Calu3 (cell line): ENCODE measurements at places on chromosomes 3 and 15.

GRCh38 chr3:14549256-14549919 is 9.2 kb upstream of the GRIP2 start:
- no peak for DNase-seq

- peak; percentile 71 for DNase-seq
Measured at GRCh38 chr3:156816091-156816793, 9.9 kb upstream of the LEKR1 start.

DNA sequence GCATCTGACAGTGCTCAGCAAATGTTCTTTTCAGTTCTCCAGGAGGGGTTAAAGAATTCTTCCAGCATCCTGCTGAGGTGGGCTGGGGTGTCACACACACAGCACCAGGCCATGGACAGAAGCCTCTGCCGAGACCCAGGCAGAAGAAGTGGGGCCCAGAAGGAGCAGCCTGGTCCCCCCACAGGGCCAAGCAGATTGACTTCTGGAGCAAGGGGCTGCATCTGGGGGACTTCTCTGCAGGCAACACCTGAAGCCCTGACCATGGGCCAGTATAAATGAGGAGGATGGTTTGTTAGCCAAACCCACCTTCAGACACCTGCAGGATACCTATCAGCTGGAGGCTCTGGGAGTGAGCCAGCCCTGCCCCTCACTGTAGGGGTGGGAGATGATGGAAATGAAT is 16.2 kb upstream of the TMEM40 start:
- DNase-seq, result no peak

DNA sequence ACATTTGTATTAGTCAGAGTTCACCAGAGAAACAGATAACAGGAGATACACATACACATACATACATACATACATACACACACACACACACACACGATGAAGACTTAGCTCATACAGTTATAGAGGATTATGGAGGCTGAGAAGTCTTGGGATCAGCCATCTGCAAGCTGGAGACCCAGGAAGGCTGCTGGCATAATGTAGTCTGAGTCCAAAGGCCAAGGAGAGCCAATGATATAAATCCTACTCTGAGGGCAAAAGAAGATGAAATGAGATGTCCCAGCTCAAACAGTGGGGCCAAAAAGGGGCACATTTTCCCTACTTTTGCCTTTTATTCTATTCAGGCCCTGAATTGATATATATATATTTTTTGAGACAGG is 6.4 kb upstream of the TTC14 start:
- DNase-seq, result no peak

DNA sequence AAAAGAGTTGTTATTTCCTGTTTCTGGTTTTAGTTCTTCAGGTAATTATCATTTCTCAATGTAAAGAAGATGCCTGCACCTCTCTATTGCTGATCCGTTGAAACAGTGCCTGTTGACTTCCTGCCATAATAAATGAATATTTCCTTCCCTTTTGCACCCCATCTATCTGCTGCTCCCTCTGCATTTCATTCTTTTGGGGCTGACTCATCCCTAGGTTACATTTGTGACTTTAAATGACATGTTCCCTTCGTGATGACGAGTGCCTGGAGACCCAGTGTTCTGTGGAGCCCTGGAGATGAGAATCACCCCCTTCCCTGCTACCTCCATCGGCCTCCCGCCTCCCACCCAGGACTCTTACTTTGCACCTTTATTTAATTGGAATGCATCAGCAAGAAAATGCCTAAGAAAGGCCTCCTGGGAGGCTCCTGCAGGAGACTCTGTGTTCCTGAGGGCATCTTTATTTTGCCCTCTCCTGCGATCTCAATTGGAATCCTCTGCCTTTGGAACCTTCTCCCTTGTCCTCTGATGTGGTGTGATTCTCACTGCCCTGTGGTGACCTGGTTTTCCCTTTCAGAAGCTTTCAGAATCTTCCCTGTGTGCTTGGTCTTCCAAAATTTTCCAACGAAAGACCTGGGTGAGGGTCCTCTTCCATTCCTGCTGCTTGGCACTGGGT is 13.7 kb downstream of the LRRK1 start:
- no peak for DNase-seq

- no peak for DNase-seq
Measured at GRCh38 chr3:136780741-136781140, 28.6 kb upstream of the STAG1 start.

DNA sequence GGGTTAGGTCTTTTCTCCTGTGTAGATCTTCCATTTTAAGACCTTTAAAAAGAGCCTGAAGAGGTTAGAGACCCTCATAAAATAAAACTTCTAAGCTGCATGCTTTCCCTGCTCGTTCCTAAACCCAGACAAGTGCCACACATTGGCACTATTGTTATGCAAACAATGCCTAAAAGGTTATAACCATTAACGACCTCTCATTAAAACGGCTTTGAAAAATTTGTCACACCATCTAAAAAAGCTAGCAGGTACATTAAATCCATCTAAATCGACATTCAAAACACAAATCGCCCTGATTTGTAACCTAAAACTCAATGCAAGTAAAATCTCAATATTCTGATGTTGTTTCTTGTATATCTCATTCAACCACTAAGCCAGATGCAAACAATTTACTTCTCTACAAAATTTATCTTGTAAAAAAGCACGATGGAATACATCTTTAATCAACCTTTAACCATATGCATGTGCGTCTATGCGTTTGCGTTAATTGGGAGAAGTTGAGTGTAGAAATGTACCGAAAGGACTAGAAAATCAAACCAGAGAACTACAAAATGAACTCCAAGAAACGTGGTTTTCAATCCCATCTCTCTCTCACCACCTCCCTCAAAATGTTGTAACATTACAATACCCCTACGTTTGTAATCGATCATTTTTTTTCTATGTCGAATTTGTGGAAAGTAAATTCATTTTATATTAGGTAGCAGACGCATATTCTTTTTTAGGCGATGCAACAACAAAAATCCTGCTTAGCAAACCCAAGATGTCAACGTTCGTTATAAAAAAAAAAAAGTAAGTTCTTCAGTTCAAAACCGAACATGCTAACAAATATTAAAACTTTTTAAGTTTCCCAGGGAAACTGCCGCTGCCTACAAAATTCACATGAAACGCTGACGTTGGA is 1.2 kb downstream of the ALDH1A2 start:
- DNase-seq, result no peak

- no peak for DNase-seq
Measured at GRCh38 chr3:27596921-27597320, 112.7 kb upstream of the SLC4A7 start.

- no peak for DNase-seq
Measured at GRCh38 chr3:10778492-10779292, 37.3 kb upstream of the SLC6A11 start.

- no peak for DNase-seq
Measured at GRCh38 chr3:110059431-110059830, 722.1 kb upstream of the DPPA4 start.

DNA sequence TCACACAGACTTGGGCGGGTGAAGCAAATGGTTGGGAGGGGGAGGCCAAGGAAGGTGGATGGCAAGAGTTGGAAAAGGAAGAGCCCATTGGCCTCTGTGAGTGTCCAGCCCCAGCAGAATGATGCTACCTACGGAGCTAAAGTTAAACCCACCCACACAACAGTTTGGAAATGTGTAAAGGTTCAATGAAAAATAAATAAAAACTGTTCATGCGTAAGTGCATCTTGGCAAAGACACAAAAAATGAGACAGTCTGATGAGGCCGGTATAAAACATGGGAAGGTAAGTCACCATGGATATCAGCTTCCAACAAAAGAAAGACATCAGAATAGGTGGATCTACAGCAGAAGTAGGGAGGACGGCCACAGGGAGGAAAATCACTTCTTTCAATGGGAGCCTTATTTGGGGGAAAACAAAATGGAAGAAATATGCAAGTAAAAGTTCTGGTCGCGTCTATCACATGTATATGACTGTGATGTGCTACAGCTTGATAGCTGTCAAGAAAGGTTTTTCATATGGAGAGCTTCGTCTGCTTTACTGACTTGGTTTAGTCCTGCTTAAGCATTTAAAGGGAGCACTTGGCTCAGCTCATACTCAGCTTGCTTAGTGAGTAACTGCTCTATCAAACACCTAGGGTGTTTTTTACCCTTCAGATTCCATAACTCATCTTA is 82.8 kb downstream of the TIGIT start:
- DNase-seq, result no peak

- DNase-seq, result no peak
Measured at GRCh38 chr3:69542089-69542804, 156.4 kb upstream of the FRMD4B start.

DNA sequence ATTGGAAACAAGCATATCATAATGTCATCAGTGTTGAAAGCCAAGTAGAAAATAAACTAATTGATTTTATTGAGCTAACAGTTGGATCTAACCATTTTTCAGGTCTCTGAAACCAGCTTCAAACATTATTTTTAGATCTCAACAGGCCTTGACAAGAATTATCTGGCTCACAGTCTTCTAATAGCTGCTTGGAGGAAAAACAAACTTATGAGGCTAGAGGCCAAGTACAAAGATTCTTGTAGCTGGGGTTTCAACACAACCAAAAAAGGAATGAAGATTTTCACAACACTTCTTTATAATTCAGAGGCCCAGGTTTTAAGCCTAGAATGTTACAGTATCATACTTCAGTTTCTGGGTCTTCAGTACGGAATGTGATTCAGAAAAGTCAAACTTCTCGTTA is 3.7 kb downstream of the SETMAR start:
- no peak for DNase-seq

GRCh38 chr3:167872941-167873340 is 137.4 kb downstream of the SERPINI1 start:
- DNase-seq, result no peak

GRCh38 chr3:188780193-188781147 is 391.3 kb upstream of the TPRG1 start:
- DNase-seq, result no peak

GRCh38 chr3:43059456-43059855 is 46.4 kb downstream of the POMGNT2 start:
- DNase-seq, result no peak

DNA sequence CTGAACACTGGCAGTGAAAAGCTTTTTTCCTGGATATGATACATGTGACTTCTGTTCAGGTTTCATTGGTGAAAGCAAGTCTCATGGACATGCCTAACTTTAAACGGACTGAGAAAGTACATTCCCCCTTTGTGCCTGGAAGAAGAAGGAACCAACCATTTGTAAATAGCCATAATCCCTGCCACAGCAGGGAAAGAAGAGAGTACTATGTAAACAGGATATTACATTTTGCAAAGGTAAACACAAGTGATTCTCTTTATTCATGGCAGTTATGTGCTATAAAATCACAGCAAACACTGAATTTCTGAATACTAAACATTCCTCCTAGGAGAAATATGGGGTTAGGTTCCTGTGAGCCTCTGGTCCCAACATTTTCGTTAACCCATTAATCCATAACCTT is 46.8 kb downstream of the PRICKLE2 start:
- no peak for DNase-seq
